DMS79 treated with DMSO at 0.1 percent for 48 hours (cell line): ENCODE measurements at places on chromosomes 1 and 21.

- no peak for DNase-seq
Measured at GRCh38 chr21:33401630-33401992, 1.6 kb upstream of the IFNGR2 start.

- no peak for DNase-seq
Measured at GRCh38 chr1:2501041-2501819, 25.1 kb downstream of the PLCH2 start.

DNA sequence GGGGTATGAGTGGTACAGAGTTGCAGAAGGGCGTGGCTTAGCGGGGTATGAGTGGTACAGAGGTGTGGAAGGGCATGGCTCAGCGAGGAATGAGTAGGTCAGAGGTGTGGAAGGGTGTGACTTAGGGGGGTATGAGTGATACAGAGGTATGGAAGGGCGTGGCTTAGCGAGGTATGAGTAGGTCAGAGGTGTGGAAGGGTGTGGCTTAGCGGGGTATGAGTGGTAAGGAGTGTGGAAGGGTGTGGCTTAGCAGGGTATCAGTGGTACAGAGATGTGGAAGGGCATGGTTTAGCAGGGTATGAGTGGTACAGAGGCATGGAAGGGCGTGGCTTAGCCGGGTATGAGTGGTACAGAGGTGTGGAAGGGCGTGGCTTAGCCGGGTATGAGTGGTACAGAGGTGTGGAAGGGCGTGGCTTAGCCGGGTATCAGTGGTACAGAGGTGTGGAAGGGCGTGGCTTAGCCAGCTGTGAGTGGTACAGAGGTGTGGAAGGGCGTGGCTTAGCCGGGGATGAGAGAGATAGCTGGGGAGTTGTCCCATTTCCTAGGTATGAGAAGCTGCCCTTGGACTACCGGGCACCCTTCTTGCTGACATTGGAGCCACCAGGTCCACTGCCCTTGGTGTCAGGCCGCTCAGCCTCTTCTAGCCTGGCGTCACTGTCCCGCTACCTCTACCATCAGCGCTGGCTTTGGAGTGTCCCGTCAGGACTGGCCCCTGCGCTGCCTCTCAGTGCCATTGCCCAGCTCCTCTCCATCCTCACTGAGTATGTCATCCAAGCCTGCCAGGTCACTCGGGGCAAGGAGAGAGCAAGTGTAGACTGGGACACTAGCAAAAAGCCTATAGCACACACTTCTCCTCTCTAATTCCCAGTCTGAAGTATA is 29.8 kb downstream of the HYI start:
- DNase-seq, result no peak

DNA sequence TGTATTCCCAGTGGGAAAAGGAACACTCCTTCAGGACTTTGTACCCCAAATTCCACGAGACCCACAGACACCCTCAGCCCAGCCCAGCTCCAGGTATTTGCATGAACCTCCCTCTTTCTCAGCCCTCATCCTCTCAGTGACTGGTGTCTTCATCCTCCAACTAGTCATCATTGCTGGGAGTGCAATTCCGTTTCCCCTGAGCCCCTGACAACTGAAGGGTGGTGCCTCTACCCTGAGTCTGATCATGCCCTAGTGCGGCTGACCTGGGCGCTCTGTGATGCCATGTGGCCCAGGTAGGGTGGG is 3.8 kb upstream of the ZNF692 start:
- no peak for DNase-seq

DNA sequence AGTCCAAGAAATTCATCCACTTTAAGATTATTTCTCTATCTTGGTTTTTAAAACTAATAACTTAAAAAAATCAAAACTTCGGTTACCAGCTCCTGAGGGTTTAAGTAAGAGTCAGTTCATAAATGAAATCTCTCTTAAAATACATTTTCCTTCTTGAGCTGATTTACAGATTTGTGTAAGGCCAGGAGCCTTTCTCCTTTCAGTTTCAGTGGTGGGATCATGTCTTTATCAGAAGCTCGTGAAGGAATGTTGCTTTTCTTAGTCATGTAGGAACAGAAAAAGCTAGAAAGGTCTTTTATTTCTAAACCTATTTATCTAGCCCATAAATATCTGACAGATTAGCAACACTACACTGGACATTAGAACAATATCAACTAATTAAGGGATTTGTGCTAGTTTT is 390.2 kb downstream of the GPATCH2 start:
- no peak for DNase-seq

DNA sequence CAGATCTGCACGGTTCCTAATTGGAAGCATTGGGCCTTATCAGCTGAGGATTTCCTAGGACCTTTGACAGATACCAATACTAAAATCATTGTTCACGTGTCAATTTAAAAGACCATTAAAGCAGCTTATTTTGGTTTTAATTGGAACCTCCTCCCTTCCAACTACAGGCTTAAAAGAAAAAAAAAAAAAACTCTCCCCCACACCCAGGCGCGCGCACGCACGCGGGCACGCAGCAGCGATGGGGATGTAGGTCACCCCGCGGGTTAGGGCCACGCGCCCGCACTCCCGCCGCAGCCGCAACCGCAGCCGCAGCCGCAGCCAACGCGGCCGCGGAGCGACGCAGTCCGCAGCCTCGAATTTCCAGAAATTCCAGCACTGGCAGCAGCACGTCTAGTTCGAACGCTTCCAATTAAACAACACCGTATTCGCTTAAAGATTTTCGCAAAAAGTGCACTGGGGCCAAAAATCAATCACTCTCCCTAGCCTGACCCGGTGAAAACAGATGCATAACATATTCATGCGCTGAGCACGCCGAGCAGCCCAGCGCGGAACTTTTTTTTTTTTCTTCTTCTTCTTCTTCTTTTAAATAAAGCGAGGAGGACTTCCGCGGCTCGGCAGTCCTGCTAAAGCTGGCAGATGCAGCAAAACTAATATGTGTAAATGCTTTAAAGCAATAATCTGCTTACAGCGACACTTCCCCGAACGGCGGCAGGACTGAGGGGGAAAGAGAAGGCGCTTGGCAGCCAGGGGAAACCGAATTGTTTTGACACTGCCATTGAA is 13.3 kb upstream of the BARHL2 start:
- DNase-seq, result no peak

DNA sequence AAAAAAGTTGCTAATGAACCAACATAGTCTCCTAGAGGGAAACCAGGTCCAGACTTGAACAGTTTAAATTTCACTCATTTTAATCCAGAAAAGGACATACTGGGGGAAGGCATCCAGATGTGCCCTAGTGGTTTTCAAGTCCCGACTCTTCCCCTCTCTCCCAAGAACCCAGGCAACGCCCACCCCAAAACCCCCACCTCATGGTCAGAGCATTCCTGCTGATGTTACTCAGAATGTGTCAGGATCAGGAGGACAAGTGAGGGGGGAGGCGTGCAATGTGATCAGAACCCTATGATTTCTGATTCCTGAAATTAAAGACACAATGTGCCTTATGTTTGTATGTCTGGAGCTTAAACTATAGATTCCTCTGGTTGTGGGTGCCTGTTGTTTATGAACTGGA is 1.6 kb upstream of the CTSK start:
- DNase-seq, result no peak

GRCh38 chr1:42209526-42210251 is 45.1 kb upstream of the GUCA2A start:
- no peak for DNase-seq

- DNase-seq, result no peak
Measured at GRCh38 chr1:44705938-44706337, 25.0 kb downstream of the RNU5D-1 start.

- no peak for DNase-seq
Measured at GRCh38 chr1:183143576-183144315, 42.3 kb upstream of the LAMC2 start.

DNA sequence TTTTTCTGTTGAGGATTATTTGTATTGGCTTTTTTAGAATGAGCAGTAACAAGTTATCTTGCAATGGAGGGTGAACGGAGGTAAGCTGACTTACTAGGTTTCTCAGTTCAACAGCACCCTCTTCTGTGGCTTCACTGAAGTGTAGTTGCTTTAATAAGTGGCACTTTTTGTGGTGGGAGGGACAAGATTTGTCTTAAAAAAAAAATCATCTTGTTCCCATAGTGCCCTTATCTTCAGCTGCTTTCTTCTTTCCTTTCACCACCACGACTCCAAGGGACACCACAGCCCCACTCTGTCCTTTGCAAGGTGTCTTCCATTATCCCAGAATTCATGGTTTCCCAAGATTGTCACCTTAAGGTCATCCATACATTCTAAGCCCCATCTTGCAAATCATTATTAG is 92.9 kb downstream of the PIGK start:
- DNase-seq, result peak; percentile 11

DNA sequence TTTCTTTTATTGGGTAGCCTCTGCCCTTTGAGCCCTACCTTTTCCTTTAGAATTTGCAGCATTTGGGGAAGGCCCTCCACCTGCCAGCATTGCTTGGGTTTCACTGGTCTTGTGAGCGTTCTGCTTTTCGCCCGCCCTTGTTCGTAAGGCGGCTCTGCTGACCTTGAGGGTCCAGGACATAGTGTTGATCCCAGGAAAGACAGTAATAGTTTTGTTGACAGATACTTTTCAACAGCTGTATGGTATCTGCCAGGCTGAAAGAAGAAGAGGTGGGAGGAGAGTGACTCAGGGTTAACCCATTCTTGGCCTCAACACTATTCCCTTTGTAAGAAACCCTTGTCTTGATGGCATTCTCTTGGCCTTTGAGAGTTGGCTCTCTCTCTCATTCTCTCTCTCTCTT is 113.4 kb upstream of the SPAG17 start:
- DNase-seq, result no peak

DNA sequence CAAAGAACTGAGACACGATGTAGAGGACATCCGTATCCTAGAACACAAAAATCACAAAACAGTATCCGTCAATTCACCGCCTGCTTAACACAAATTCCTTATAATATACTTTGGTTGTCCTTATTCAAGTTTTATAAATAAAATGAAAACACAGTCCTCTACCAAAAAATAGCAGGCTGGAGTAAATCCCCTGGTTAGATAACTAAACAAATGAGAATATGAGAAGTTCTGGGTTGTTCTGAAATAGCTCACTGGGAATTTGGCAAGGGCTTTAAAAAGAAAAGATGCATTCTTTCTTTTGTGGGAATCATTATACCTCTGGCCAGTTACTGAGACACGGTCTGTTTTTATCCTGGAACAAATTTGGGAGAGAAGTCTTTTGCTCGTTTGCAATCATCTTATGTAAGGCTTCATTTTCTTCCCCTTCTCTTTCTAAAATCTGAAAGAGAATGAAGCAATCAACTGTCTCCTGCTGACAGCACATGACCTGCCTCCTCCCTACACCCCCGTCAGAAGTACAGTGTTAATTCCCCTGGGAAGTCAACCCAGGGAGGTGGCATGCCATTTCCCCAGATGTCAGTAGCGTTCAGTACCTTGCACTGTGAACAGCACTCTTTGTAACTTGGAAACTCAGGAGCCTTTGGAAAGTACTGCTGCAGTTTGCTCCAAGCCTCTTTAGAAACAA is 37.1 kb upstream of the RAP1GAP start:
- DNase-seq, result no peak

GRCh38 chr1:51690285-51690961 is 73.5 kb downstream of the OSBPL9 start:
- DNase-seq, result no peak

DNA sequence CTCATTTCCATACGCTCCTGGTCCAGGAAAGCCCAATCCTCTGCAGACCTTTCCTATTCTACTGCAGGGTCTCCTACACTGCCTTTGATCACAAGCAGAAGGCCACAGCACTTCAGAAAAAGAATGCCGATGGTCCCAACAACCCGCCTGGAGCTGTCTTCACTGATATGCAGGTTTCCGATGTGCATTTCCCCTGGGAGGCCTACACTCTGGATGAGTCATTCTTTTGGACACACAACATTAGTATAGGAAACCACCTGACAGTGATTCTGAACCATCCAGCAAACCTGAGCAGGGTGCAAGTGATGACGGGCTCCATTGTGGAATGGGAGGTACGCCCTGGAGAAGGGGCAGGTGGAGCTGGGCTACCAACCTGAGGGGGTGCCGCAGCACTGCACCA is 15.0 kb downstream of the PCAT6 start:
- no peak for DNase-seq

DNA sequence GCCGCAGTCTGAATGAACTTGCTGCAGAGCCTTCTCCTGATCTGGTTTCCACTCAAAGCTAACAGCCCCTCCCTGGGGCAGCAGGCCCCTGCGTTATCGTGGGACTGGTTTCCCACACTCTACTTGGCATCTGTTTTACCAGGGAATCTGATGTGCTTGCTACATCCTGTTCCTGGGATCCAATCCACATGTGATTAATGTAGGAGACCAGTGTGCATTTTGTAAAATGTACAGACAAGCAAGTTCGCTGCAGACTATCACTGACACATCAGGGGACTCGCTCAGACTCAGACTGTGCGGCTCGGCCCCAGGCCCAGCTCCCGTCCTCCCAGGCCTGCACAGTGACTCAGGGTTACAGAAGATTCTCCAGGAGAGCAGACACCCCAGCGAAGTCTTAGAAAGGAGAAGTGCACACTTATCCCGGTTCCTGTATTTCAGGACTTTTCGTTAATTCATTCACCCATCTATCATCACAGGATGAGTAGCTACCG is 340.1 kb downstream of the MATN1 start:
- no peak for DNase-seq

- no peak for DNase-seq
Measured at GRCh38 chr1:89279011-89279466, 6.4 kb upstream of the GBP5 start.

GRCh38 chr1:163084330-163084729 is 15.2 kb downstream of the RGS4 start:
- no peak for DNase-seq

DNA sequence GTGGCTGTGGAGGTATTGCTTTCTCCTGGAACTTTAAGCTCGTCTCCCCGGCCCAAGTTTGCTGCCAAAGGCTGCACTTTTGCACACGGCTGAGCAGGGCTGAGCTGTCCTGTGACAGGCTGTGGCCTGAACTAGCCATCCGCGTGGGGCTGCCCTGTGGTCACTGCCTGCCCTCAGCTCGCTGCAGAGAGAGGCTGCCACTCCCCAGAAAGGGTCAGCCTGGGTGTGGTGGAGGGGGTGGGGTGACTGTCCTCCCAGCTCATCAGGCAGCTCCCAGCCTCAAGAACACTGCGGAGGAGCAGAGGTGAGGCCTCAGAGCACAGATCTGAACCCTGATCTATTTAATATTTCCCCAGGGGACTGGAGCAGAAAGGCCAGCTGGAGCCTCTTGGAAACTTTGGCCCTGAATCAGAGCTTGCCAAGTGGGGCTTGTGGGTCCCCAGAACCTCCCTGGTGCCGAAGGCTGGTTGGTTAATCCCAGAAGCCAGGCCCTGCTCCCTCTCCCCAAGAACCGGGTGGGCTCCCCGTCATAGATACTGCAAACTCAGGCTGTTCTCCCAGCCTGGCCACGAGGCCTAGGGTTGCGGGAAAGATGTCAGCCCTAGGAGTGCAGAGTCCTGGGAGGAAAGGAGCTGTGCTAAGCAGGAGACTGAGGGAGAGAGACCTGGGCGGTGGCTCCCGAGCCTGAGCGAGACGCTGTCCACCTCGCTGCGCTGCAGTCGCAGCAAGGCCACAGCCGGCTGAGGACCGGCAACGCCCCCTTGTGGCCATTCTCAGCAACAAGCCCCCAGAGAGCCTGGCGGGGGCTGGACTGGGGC is 125.1 kb upstream of the IPO9 start:
- DNase-seq, result peak; percentile 32

DNA sequence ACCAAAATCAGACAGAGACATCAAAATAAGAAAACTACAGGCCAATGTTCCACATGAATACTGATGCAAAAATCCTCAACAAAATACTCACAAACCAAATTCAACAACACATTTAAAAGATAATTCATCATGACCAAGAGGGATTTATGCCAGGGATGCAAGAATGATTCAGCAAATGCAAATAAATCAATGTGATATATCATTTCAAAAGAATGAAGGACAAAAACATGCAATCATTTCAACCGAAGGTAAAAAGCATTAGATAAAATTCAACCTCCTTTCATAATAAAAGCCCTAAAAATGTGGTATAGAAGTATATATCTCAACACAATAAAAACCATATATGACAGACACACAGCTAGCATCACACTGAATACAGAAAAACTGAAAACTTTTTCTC is 81.5 kb upstream of the LYPLAL1 start:
- DNase-seq, result no peak
